ENCODE measurements at places on chromosomes 2 and 18.

GRCh38 chr2:207162316-207162715 lies 3.4 kb downstream of the KLF7 start:
- DNase-seq = no peak

DNA sequence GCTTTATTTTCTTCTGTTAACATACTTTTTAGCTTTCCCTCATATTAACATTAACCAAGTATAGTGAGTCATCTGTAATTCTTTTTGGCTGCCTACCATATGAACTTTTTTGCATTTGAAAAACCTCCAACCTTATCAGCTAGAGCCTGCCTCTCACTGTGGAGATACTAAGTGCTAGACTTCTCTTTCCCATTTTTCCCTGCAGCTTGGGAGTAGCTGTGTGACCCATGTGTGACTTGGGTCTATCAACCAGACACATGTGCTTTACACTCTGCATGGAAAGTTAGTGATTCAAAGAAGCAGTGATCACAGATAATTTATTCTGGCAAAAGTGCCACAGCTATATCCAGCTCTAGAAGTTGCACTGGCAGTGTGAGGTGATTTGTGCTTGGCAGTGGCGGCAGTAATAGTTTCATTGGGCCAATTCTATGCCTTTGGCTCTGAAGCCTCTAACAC lies 36.3 kb downstream of the PREPL start:
- no peak for DNase-seq

DNA sequence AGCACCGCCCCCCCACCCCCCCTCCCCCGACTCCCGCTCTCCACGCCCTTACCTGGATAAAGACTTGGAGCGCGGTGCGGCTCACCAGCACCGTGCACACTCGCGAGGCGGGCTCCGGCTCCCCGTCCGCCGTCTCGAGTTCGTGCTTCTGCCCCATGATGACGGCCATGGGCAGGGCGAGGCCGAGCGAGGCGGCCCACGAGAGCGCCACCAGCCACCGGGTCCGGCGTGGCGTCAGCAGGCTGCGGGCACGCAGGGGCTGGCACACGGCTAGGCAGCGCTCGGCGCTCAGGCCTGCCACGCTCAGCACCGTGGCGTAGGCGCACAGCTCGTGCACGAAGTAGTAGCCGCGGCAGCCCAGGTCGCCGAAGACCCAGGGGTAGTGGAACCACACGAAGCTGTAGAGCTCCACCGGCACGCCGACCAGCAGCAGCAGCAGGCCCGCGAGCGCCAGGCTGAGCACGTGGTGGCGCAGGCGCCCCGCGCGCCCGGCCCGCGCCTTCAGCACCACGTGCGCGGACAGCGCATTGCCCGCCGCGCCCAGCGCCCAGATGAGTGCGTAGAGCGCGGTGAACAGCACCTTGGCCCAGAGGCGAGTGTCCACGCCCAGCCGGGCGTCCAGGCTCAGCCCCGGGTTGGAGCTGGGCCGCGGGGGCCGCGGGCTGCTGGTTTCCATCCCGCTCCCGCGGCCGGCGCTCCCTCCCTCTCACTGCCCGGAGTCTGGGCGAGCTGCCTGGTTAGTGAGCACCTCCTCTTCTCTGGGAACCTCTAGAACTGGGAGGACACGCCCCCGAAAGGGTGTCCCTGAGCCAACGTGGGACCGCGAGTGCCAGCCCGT lies at the start of gene NTSR2:
Gene NTSR2 (minus strand): TSS at position 742 of the 838 bp plus-strand sequence. CDS start 66 bp downstream, at position 676.
- DNase-seq = peak; percentile 71

DNA sequence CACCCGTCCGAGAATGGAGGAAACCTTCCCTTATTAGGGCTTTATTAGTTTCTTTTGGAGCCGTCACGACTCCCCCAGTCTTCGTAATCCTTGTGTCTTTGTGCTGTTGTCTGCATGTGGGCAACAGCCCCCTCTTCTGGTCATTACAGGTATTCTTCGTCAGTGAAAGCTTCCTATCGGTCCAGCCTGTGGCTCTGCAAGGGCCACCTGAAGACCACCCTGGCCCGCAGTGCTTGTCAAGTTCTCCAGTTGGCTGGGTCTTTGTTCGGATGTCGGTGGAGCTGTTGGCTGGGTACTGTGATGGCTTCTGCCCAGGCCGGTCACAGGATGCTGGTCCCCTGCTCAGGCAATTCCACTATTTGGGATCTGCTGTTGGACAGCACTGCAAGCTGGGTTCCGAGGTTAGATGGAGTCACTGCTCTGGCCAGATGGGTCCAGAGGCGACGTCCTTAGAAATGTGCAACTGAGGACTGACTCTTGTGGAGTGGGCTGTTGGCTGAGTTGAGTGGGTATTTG lies 19.2 kb downstream of the E2F6 start:
- peak; percentile 62 for DNase-seq

GRCh38 chr2:13806539-13806938 lies 826.0 kb upstream of the LRATD1 start:
- DNase-seq = no peak
